Fibroblast of lung (primary cell): ENCODE measurements at places on chromosomes 12 and 14. TPM values are rescaled to one million over a fixed set of nuclear protein-coding genes. Genes with fewer than 3 reads are reported as not detected.

AMN gene
- total RNA-seq = under 0.01 TPM in 2 replicates

FAM90A1 gene
- total RNA-seq = 0.26 and 0.33 TPM in 2 replicates

FAR2 gene
- 5.4 and 9.2 TPM in 2 replicates for total RNA-seq

CCDC88C gene
- 0.17 and 0.51 TPM in 2 replicates for total RNA-seq

TMEM179 gene
- total RNA-seq = under 0.01 TPM in 1 of 2 replicates, not detected in the other

ADGRD1 gene
- 7.3 and 13.4 TPM in 2 replicates for total RNA-seq

HNF1A gene
- total RNA-seq = not detected in 2 replicates

GRCh38 chr12:45183246-45183645 is 32.6 kb upstream of the ANO6 start:
- H3K36me3 ChIP-seq = no peaks in the 10 kb centered on the region
- no peak overlapping the region for H3K4me3 ChIP-seq
- no peak overlapping the region for H3K27ac ChIP-seq
- H3K4me1 ChIP-seq = no peaks in the 10 kb centered on the region
- DNase-seq = peak; percentile 50

DNA sequence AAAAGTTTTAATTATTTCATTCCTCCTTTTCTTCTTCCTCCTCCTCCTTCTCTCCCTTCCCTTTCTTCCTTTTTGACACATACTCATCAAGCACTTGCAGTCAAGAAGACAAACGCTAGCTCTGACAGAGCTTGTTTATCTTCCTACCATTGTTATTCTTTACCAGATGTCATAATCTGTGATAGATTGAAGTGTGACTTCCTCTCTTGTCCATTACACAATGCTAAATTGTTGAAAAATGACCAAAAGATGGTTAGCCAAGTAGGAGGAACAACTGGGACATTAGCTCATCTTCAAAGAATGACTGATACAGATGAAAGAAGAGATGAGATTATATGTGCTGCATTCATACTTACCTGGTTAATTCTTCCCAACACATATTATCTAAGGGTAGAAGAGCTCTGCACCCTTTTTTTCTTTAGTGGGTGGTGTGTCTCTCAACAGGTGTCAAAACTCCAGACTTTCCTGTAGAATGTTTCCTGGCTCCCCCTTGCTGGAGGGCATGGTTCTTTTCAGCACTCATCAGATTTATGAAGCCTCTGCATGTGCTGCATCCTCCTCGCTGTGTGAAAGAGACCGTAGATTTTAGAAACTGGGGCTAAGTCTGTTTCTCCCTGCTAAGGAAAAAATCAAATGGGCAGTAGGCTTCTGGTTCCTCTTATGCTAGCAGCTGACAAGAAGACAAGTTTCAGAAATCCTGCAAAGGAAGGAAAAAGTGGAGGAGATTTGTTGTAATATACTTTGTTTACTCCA is 147.1 kb downstream of the TMX1 start:
- peaks cover 6% of the 10 kb centered on the region for H3K4me1 ChIP-seq
- H3K27ac ChIP-seq = no peak overlapping the region
- H3K27me3 ChIP-seq = no peaks in the 10 kb centered on the region

- peak; percentile 98 for DNase-seq
- H3K27ac ChIP-seq = no peak overlapping the region
- H3K4me3 ChIP-seq = no peak overlapping the region
- H3K4me1 ChIP-seq = no peaks in the 10 kb centered on the region
- H3K27me3 ChIP-seq = no peaks in the 10 kb centered on the region
These were observed 190.2 kb downstream of the FSCB start for GRCh38 chr14:44316647-44317440.
